COR-L47 (cell line): ENCODE measurements at places on chromosomes 7 and 10.
A peak's percentile ranks its signal among the peaks of the same experiment; 100 is the strongest.

- DNase-seq, result no peak
Observed at GRCh38 chr7:137881607-137882260, 35.0 kb upstream of the DGKI start.

DNA sequence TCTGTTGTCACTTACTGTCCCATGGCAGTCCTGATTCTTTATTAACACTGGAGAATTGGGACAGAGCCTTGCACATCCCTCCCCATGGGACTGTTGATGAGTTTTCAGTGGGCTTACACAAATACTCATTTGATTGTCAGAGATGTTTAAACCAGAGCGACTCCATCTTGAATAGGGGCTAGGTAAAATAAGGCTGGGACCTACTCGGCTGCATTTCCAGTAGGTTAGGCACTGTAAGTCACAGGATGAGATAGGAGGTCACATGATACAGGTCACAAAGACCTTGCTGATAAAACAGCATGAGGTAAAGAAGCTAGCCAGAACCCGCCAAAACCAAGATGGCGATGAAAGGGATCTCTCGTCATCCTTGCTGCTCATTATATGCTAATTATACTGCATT lies 47.6 kb upstream of the JCAD start:
- DNase-seq, result no peak

DNA sequence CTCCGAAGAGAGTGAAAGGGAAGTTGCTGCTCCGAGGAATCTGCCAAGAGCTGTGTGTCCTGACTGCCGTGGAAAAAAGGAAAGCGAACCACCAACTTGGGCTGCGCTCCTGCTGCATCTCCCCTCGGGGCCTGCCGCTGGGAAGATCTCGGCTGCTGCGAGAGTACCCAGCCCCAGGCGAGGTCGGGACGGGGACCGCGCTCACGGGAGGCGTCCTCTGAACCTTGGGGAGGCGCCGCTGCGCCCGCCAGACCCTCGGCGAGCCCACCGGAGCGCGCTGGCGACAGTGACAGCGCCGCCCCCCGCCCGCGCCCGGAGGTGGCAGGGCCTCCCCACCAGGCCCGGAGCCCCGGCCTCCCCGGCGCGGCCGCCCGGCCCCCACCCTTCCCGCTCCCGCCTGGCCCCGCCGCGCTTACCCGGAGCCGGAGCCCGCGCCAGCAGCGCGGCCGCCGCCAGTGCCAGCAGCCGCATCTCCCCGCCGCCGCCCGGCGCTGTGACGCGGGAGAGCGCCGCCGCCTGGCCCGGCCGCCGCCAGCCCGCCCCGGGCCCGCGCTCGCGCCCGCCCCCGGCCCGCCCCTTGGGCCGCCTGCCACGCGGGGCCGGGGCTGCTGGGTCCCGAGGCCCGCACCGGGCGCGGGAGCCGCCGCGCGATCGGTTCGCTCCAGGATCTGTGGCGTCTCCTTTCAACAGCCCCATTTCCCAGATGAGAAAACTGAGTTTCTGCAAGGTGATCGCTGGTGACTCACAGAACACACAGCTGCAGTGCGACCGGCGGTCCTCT lies at the start of gene VSTM4:
VSTM4 (minus strand) TSS at position 508 of the 781 bp plus-strand sequence; CDS start at position 471, 37 bp downstream.
- no peak for DNase-seq

- no peak for DNase-seq
Observed at GRCh38 chr7:45092100-45092930, 3.5 kb upstream of the NACAD start.

GRCh38 chr10:118481871-118482270 lies 113.6 kb downstream of the PRLHR start:
- DNase-seq, result no peak

DNA sequence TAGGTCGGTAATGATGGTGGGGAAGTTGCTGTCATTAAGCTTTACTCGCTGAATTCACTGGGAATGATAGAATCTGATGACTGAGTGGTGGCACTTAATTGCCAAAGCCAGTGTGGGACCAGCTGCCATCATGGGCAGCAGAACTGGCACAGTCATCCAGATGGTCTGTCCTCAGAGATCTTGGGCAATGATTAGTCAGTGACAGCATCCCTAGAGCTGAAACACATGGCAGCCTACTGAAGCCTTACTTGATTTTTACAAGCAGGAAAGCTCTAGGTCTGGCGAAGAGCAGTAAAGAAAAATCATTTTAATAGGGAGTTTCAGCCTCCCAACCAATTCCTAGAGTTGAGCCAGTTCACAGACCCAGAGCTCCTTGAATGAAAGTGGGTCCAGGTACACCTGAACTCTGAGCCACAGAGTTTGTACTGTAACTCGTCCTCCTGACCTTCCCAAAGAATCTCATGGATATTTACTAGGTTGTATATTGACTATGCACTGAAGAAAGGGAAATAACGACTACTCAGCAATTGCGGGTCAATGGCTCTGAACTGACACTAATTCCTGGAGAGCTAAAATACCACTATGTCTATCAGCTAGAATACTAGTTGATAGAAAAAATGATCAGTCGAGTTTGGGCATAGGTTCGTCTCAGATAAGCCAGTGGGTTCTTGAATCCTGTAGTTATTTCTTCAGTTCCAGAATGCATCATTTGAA lies 4.4 kb upstream of the ASB13 start:
- no peak for DNase-seq

- DNase-seq, result no peak
Observed at GRCh38 chr10:4333459-4333894, 492.5 kb upstream of the AKR1E2 start.

GRCh38 chr7:114085313-114085591 lies 166.4 kb upstream of the PPP1R3A start:
- DNase-seq, result no peak

- no peak for DNase-seq
Observed at GRCh38 chr10:131973160-131973951, 8.4 kb downstream of the BNIP3 start.

GRCh38 chr7:20307119-20307518 lies 23.6 kb upstream of the ITGB8 start:
- no peak for DNase-seq

DNA sequence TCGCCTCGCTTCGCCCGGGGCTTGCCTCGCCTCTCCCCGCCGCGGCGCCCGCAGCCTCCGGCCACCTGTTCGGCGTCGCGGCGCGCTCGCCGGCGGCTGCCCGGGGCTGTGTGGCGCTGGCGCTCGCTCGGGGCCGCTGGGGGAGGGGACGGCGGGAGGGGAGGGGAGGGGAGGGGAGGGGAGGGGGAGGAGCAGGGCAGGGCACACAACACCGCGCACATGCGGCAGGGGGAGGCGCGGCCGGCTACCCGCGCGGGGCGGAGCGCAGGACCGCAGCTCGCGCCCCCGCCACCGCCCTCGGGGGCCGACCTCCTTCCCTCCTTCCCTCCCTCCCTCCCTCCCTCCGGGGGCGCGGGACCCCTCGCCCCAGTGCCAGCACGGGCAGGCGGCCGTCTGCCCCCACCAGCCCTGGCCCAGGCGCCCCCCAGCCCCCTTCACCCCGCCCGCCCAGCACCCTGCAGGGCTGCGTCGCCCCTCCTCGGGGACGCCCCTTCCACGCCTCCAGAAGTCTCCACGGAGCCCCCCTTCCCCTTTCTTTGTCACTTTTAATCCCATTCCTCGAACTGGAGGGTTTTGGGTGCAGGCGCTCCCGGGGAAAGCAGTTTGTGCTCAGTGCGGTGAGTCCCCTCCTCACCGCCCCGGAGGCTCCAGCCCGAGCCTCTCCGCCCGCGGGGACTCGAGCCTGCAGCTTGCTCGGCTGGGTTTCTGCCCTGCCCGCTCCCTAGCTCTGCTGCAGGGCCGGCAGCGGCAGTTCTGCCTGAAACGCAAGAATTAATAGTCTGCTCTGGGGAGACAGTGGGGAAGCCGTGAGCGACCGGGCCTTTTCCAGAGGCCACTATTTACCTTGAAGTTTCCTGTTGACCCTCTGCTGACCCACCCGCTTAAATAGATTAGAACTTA lies at the start of gene PARD3:
PARD3 (minus strand) TSS at position 112 of the 900 bp plus-strand sequence. CDS start 301 bp downstream, outside the sequence.
- DNase-seq, result peak; percentile 31

DNA sequence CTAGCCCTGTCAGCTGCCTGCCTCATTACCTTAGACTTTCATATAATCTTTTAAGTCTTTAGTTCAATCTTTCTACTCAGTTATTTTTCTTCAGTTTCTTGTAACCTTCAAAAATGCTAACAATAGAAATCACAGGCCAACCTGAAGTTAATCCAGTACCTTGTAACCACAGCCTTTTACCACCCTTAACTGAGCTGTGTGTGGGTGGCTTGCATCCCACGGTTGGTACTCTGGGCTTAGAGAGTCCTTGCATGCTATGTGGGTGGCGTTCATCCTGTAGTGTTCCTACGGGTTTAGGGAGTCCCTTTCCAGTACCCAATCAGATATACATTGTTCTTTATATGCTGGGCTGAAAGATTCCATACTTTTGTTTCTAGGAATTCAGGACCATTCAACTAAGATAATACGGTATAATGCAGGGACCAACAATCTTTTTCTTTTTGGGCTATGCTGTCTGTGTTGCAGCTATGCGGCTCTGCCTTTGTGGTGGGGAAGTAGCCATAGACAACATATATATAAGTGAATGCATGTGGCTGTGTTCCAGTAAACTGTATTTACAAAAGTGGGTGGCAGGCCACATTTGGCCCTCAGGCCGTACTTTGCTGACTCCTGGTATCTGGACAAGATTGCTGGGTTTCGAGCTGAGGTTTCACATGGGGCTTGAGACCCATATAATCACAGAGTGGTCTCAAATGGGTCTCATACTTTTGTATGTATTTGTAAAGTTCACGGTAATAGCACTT lies 280.8 kb upstream of the LRGUK start:
- DNase-seq, result no peak

DNA sequence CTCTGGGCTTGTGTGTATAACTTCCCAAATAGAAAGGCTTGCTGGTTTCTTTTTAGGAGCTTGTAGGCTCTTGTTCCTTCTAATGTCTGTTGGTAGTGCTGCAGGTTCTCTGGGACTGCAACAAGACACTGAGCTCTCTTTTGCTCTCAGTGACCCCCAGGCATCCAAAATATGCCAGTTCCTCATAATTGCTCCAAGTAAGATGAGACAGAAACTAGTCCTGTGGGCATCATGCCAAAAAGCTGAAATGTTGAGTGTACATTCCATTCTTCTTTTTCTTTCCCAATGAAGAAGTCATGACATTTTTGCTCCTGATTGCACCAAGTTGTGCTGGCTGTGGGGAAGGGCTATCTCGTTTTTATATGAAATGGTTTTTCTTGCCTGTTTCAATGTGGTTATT lies 7.1 kb upstream of the BTBD16 start:
- DNase-seq, result no peak

DNA sequence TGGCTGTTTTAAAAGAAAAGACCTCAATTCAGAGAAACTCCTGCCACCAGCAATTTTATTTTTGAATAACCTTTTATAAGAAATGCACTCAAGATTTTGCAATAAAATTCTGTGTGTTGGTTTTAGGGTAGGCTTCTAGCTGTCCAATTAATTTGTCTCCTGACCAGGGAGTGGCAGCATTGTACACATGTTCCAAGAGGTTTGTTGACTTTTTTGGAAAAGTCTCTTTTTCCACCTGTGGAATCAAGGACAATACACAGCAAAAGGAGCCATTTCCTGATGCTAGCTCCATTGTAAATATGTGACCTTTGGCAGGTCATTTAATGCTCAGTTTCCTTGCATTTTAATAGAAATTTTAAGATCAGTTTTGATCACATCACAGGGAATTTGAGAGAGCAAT lies 1.8 kb downstream of the GIMAP5 start:
- peak; percentile 20 for DNase-seq

GRCh38 chr7:41702635-41703371 lies at the start of gene INHBA:
INHBA (minus strand) TSS chr7:41703090; CDS start chr7:41700374, 2,716 bp downstream.
- DNase-seq, result no peak

DNA sequence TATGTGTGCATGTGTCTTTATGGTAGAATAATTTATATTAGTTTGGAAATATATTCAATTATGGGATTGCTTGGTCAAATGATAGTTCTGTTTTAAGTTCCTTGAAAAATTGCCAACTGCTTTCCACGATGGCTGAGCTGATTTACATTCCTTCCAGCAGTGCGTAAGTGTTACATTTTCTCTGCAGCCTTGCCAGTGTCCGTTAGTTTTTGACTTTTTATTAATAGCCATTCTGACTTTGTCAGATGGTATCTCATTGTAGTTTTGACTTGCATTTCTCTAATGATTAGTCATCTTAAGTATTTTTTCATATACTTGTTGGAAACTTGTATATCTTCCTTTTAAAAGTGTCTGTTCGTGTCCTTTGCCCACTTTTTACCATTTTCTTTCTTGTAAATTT lies 434.2 kb upstream of the POT1 start:
- no peak for DNase-seq
